ENCODE measurements at places on chromosomes 1 and 21. TPM values are rescaled to one million over a fixed set of nuclear protein-coding genes. Genes with fewer than 3 reads are reported as not detected.

The ELF3 gene
- 59.8 TPM for total RNA-seq

The KPRP gene
- total RNA-seq = not detected

The GPR25 gene
- total RNA-seq = not detected

The PRAMEF8 gene
- not detected for total RNA-seq

The CDC7 gene
- total RNA-seq = 15.2 TPM

The LAD1 gene
- total RNA-seq = 3.8 TPM

The ECE1 gene
- 52.1 TPM for total RNA-seq

The DNAJC8 gene
- total RNA-seq = 47.7 TPM

The IGSF3 gene
- 50.4 TPM for total RNA-seq
